ENCODE measurements at places on chromosomes 1 and 21. TPM values are rescaled to one million over a fixed set of nuclear protein-coding genes. Genes with fewer than 3 reads are reported as not detected.

The NKAIN1 gene
- 0.05 TPM for total RNA-seq

The ZNF496 gene
- total RNA-seq, result 44.0 TPM

The SLAMF7 gene
- not detected for total RNA-seq

DNA sequence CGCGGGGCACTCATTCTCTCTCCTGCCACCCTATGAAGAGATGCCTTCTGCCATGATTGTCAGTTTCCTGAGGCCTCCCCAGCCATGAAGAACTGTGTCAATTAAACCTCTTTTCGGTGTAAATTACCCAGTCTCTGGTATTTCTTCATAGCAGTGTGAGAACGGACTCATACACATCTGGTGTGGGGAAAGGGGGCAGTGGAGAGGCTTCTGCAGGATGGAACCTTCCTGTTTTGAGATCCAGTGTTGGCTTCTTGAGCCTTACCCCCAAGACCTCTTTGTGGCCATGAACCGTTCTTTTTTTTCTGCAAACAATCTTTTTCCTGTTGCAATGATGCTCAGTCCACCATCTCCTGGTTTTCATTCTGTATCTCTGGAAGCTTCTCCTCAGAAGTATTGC lies 248.4 kb downstream of the PRDM2 start:
- DNase-seq, result no peak

DNA sequence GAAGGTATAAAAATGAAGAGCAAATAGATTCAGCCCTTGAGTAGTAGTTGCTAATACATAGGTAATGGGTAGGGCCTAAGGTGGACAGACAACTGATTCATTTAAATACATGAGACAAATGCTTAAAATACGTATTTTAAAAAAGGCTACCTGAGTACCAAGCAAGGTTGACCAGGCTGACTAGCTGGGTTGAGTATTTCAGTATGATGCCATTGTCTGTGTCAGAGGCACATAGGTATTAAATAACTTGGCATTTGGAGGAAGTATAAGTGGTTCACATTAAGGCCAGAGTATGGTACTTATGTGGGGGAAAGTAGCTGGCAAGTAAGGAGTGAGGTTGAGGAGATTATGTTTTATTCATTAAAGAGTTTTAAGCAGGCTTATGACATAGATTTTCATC lies 19.4 kb downstream of the NEK7 start:
- no peak for DNase-seq

DNA sequence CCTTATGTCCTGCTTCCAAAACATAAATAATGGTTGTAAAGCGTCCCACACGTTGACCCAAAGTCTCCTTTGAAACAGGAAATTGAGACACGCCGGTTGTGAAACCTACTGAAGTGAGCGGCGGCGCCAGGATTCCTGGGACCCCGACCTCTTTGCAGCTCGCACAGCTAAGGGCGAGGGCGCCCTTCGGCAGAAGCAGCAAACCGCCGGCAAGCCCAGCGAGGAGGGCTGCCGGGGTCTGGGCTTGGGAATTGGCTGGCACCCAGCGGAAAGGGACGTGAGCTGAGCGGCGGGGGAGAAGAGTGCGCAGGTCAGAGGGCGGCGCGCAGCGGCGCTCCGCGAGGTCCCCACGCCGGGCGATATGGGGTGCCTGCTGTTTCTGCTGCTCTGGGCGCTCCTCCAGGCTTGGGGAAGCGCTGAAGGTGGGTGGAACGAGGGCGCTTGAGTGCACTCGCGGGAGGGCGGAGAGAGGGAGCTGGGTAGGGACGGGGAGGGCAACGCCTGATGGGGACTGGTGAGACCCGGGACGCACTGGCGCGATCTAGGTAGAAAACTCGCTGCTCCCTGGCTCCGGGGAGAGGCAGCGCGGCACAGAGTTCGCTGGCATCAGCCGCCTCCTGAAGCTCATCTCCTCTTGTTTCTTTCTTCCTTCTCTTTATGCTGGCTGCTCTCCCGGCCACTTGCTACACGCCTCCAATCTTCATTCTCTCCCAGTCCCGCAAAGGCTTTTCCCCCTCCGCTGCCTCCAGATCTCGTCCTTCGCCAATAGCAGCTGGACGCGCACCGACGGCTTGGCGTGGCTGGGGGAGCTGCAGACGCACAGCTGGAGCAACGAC lies at the start of gene CD1D:
CD1D (plus strand) TSS at position 155 of the 836 bp plus-strand sequence; CDS start at position 362, 207 bp downstream.
- no peak for DNase-seq
